Psoas muscle (tissue), 8 donors: ENCODE measurements at places on chromosomes 4 and X. TPM values are rescaled to one million over a fixed set of nuclear protein-coding genes. Genes with fewer than 3 reads are reported as not detected.
A peak's percentile ranks its signal among the peaks of the same experiment; 100 is the strongest.

Gene SLC7A11
- not detected for total RNA-seq

DNA sequence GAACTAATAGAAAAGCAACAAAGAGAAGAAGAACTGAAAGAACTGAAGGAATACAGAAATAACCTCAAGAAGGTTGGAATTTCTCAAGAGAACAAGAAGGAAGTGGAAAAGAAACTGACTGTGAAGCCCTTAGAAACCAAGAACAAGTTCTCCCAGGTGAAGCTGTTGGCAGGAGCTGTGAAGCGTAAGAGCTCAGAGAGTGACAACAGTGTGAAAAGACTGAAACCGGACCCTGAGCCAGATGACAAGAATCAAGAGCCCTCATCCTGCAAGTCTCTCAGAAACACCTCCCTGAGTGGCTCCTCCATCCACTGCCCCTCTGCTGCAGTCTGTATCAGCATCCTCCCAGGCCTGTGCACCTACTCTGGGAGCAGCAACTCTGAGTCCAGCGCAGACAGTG, 8.4 kb upstream of the FHDC1 start:
- no peak overlapping the region for H3K27ac ChIP-seq
- no peak for DNase-seq
- no peaks in the 10 kb centered on the region for H3K27me3 ChIP-seq
- no peaks in the 10 kb centered on the region for H3K4me1 ChIP-seq

GRCh38 chr4:151652841-151653547, 107.8 kb downstream of the GATB start:
- no peak overlapping the region for H3K4me3 ChIP-seq
- no peaks in the 10 kb centered on the region for H3K36me3 ChIP-seq
- H3K27ac ChIP-seq: peak overlapping the region; percentile 88
- no peaks in the 10 kb centered on the region for H3K27me3 ChIP-seq
- DNase-seq: no peak

- peaks cover 18% of the 10 kb centered on the region for H3K4me1 ChIP-seq
- H3K27me3 ChIP-seq: no peaks in the 10 kb centered on the region
- no peaks in the 10 kb centered on the region for H3K36me3 ChIP-seq
- H3K4me3 ChIP-seq: no peak overlapping the region
- no peak overlapping the region for H3K27ac ChIP-seq
These were observed 101.5 kb upstream of the MAML3 start for GRCh38 chr4:140255467-140255866.

DNA sequence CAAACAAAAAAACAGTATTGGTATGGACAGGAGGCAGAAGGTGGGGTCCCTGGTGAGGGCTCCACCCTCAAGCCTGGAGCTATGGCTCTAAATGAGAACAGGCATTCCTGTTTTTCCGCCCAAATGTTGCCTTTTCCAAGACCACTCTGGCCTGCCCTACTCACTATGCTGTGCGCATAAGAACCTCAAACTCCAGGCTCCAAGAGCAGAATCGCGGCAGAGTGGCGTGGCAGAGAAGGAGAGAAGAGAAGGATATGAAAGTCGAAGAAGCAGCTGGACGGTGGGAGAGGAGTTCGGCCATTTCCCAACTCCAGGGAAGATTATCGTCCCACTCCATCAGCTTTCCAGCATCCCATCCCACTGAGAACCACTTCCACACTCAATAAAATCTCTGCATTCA, 207.8 kb downstream of the FAT4 start:
- no peak for DNase-seq
- H3K4me3 ChIP-seq: no peak overlapping the region
- H3K36me3 ChIP-seq: no peaks in the 10 kb centered on the region
- H3K4me1 ChIP-seq: no peaks in the 10 kb centered on the region
- no peak overlapping the region for H3K27ac ChIP-seq
- H3K27me3 ChIP-seq: no peaks in the 10 kb centered on the region

Gene MBNL3
- 2.4 TPM for total RNA-seq

DNA sequence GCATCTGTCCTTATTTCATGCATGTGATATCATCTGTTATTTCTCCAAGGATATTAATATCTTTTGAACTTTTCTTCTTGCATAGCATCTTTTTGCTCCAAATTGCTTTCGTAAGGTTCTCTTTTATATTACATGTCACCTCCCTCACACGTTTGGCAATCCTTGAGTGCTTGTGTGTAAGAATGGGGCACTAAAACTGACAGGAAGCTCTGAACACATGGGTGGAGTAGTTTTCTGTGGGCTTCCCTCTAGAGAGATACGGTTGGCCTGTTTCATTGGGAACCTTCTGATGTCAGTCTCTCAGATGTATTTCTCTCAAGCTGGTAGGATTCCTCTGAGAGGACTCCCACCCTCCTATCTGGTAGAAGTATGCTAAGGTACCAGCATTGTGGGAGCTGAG, 223.0 kb downstream of the MID1 start:
- no peaks in the 10 kb centered on the region for H3K36me3 ChIP-seq
- DNase-seq: no peak
- H3K4me1 ChIP-seq: no peaks in the 10 kb centered on the region
- H3K27me3 ChIP-seq: no peaks in the 10 kb centered on the region
- H3K27ac ChIP-seq: no peak overlapping the region

DNA sequence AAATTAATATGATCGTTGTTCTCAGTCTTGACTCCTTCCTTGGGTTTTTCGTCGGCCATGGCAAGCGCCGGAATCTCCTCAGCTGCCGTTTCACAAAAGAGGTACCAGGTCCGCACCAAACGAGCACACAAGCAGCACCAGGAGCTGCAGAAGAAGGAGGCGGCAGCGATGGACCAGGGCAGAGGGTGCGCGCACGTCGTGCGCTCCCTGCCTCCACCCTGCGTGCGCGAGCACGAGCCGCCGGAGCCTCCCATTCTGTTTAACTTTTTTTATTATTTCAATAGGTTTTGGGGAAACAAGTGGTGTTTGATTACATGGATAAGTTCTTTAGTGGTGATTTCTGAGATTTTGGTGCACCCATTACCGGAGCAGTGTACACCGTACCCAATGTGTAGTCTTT, 158.2 kb downstream of the PLS3 start:
- no peaks in the 10 kb centered on the region for H3K36me3 ChIP-seq
- no peak overlapping the region for H3K27ac ChIP-seq
- DNase-seq: no peak
- no peaks in the 10 kb centered on the region for H3K27me3 ChIP-seq

DNA sequence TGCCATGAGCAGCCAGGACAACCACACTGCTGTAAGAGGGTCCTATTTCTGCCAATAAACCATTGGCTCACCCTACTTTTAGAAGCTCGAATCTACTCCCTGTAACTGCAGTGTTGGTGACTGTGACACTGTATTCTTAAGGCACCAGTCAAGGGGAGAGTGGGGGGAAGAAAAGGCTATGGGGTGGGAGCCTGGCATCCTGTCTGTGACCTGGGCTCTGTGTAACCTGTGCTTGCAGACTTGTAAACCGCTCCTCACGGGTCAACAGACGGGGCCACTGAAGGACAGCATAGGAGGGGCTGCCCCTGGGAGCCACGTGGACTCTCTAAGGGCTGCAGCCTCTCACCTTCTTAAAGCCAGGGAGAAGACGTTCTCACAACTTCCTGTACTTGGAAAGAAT, 42.2 kb upstream of the ENPP6 start:
- H3K27ac ChIP-seq: no peak overlapping the region
- H3K4me3 ChIP-seq: no peak overlapping the region
- H3K4me1 ChIP-seq: no peaks in the 10 kb centered on the region
- DNase-seq: no peak
- H3K27me3 ChIP-seq: no peaks in the 10 kb centered on the region
- H3K36me3 ChIP-seq: no peaks in the 10 kb centered on the region
